Neural crest cell (in vitro differentiated cells): ENCODE measurements at places on chromosomes 5 and 9.

- no peak for DNase-seq
Observed at GRCh38 chr5:1801967-1802295, 724 bp downstream of the NDUFS6 start.

GRCh38 chr5:55911784-55912653 is 60.9 kb downstream of the IL31RA start:
- no peak for DNase-seq

DNA sequence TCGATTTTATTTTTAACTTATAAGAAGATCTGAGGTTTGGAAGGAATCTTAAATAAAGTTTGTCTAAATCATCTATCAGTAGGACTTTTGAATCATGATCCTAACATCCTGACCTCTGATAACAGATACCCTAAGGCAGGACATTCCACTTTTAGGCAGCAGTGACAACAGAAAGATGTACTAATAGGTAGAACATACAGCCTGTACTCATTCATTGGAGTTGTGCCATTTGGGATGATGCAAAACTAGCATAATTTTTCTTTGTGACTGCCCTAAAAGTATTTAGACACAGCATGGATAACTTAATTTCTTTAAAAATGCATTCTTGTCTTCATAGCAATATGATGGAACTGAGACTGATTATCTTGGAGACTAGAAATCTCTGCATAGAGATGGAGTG is 39.7 kb downstream of the CDC42SE2 start:
- no peak for DNase-seq

DNA sequence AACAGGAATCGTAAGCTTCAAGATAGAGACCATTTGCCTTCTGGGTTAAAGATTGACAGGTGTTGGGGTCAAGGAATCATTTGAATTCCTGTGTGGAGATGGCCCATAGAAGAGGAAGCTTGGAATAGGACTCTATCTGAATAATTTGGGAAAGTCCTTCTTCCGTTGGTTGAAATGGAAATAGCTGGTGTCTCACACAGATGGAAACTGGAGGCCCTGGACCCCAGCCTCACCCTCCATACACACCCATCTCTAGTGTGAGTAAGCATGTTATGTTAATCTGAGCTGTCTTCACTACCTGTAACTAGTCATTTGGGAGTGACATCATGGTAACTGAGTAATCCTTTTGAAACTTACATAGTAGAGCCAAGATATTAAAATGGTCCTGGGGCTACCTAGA is 184.4 kb downstream of the CD180 start:
- no peak for DNase-seq

- no peak for DNase-seq
Observed at GRCh38 chr5:84885485-84886258, 501.0 kb upstream of the EDIL3 start.

DNA sequence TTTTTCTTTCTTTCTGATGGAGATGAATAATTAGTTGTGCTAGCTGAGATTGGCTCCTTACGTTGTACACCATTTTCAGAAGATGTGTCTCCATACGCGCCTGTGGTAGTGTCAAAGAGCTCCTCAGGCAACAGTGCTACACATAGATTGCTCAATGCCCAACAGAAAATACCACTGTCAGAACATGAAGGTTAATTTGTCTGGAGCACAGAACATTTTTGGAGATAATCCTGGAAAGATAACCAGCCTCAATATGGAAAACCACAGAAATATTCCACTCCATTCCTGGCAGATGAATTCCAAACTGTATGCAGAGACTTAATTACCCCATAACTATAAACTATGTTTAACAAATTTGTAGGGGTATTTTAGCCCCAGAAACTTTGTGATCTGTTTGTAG is 233.6 kb downstream of the MARCHF11 start:
- DNase-seq, result no peak
